ENCODE measurements at places on chromosomes 5 and 9. TPM values are rescaled to one million over a fixed set of nuclear protein-coding genes. Genes with fewer than 3 reads are reported as not detected.
A peak's percentile ranks its signal among the peaks of the same experiment; 100 is the strongest.

- DNase-seq, result no peak
These were observed 12.6 kb upstream of the TNIP1 start for GRCh38 chr5:151093476-151093889.

- DNase-seq, result no peak
These were observed 588.6 kb upstream of the MEF2C start for GRCh38 chr5:89471541-89471940.

GRCh38 chr5:122576256-122577016 is 198.4 kb upstream of the SNX2 start:
- DNase-seq, result no peak

GRCh38 chr5:64000096-64000495 is 37.9 kb upstream of the HTR1A start:
- DNase-seq, result no peak

The PCDH1 gene
- total RNA-seq, result 24.0 TPM

The IL13 gene
- not detected for total RNA-seq

GRCh38 chr5:143862271-143862670 is 50.3 kb downstream of the HMHB1 start:
- DNase-seq, result no peak

DNA sequence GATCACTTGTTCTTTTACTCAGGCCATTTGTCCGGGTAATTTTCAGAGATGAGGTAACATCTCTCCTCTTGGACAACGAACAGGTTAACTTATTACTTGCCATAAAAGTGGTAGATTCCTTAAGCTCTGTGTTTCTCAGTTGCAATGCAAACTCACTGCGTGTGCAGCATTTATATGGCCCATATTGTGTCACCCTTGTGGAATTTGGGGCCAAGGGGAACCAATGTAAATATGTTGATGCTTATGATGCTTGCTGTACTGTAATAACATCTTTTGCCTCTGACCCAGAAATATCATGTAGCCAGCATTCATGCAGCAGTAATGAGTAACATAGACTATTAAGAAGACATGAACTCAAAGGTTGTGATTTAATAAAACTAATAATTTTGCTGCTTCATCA is 175.8 kb downstream of the ADAMTS6 start:
- no peak for DNase-seq

The FBP2 gene
- 83.0 TPM for total RNA-seq

DNA sequence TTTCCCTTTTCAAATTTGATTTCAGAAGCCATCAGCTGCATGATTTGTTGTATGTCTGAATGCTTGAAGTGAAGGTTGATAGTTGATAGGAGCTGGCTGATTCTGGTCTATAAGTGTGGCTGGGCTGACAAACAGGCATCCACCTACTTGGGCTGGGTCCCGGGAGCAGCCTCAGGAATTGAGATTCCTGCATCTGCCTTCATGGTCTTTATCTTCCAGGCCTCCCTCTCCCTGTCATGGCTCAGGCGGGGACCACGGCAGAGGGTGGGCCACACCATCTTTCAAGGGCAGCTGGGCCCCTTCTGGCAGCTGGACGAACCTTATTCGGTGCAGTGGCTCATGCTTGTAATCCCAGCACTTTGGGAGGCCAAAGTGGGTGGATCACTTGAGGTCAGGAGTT is 55.9 kb downstream of the ROPN1L start:
- no peak for DNase-seq

The NR5A1 gene
- total RNA-seq, result not detected

The EIF4E1B gene
- not detected for total RNA-seq

DNA sequence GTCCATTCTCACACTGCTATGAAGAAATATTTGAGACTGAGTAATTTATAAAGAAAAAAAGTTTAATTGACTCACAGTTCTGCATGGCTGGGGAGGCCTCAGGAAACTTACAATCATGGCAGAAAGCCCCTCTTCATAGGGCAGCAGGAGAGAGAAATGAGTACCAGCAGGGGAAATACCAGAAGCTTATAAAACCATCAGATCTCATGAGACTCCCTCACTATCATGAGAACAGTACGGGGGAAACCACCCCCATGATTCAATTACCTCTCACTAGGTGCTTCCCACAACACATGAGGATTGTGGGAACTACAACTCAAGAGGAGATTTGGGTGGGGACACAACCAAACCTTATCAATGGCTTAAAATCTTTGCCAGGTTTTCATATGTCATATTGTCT is 20.3 kb upstream of the TENT4A start:
- no peak for DNase-seq

- DNase-seq, result no peak
These were observed 1849.2 kb upstream of the C9orf72 start for GRCh38 chr9:29422438-29422837.

DNA sequence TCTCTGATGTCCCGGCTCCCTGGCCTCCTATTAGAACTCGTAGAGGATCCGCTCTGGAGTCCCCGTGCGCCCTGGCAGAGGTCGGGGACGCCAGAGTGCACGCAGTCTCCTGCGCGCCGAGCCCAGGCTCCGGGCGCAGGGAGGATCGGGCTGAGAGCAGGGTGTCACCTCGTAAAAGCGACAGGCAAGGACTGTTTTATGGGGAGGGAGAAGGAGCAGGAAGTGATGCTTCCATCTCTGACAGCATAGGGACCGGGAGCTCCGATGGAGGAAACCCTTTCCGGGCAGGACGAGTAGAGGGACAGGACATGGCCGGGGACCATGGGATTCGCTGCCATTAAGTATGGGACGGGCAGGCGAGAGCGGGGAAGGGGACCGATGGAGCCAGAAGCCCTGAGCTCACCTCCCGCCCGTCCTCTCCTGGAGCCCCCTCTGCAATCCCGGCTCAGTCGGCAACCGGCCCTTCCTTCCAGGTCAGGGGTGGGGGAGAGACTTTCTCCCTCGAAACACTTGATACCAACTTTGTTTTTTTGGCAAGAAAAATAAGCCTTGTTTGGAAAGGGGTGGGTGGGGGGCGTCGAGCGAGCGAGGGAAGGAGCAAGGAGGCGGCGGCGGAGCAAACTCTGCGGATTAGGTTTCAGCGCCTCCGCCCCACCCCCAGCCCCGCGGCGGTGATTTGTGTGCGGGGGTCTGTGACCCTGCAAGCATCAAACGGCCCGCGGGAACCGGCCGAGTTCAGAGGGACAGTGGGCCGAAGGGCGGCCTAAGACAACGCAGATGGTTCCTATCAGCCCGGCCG is 12.6 kb downstream of the LMX1B start:
- peak; percentile 23 for DNase-seq

The FGF1 gene
- total RNA-seq, result 8.7 TPM

DNA sequence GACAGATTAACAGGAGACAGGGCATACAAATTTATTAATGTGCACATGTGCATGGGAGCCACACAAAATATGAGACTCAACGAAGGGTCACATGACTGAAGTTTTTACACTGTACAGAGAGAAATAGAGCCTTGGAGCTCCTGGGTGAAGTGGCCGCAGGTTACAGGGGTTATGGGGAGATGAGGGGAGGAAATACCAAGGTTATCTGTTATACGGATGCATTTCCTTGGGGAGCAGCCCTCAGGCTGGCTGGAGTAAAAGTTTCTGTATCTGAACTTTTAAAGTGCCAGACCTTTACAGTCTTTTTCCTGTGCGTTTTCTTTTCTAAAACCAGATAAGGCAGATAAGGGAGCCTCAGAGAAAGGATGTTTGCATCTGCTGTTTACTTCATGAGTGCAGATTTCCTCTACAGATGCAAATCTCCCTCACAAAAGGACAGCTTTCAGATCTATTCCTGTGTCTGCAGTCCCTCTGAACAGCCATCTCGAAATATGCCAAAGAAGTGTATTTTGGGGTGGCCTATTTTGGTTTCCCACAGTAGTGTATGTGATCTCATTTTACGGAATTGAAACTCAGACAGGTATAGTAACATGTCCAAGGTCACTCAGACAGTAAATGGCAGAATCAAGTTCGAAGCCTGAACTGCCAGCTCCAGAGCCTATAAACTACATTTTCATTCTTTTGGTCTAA is 139.3 kb upstream of the FBXL17 start:
- DNase-seq, result no peak

DNA sequence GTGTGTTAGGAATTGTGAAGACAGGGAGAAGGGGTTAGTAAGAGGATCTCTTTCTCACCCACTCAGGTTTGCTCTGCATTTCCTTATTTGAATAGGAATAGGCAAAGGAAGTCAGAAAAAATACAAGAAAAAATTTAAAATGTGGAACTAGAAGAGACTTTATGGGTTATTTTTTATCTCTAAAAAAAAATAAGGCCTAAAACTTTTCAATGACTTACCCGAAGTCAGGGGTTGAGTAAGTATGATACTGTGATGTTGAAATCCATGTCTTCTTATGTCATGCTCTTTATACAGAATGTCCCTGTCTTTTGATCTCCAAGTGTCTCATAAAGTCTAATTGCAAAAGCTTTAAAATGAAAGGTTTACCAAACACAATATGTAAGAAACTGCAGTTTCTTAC is 148.3 kb upstream of the PIK3R1 start:
- DNase-seq, result no peak

The PRXL2C gene
- total RNA-seq, result 23.1 TPM

GRCh38 chr5:112293587-112293986 is 125.5 kb downstream of the EPB41L4A start:
- DNase-seq, result peak; percentile 17

Data from tongue (tissue), 3 donors.